ENCODE measurements at places on chromosomes 11 and 22.

- no peak overlapping the region for H3K4me3 ChIP-seq
- peak overlapping the region; percentile 57 for H3K27ac ChIP-seq
- no peaks in the 10 kb centered on the region for H3K27me3 ChIP-seq
- no peak for DNase-seq
- no peaks in the 10 kb centered on the region for H3K36me3 ChIP-seq
- H3K4me1 ChIP-seq: peaks cover 12% of the 10 kb centered on the region
These were observed 90.5 kb upstream of the LUZP2 start for GRCh38 chr11:24406389-24406788.

DNA sequence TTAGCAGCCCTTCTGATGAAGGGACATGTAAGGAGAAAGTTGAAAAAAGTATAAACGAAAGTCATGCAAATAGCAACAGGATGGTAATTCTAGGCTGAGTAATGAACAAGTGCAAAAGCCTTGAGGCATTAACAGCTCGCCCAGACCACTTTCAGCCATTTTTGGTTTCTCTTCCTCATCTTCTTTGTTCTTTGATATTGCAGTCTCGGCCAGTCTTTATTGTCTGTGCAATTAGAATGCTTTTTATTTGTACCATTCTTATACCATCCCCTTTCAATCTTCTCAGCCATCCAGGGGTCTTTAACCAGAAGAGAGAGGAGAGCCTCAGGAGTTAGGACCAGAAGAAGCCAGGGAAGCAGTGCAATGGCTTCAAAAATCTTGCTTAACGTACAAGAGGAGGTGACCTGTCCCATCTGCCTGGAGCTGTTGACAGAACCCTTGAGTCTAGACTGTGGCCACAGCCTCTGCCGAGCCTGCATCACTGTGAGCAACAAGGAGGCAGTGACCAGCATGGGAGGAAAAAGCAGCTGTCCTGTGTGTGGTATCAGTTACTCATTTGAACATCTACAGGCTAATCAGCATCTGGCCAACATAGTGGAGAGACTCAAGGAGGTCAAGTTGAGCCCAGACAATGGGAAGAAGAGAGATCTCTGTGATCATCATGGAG, 7.3 kb downstream of the TRIM34 start:
- H3K27me3 ChIP-seq: no peaks in the 10 kb centered on the region
- no peak for DNase-seq
- peaks cover 2% of the 10 kb centered on the region for H3K36me3 ChIP-seq
- H3K27ac ChIP-seq: no peak overlapping the region
- H3K4me1 ChIP-seq: no peaks in the 10 kb centered on the region
- H3K4me3 ChIP-seq: no peak overlapping the region

GRCh38 chr11:27229511-27230191, 133.4 kb downstream of the CCDC34 start:
- H3K4me1 ChIP-seq: peaks cover 11% of the 10 kb centered on the region
- no peak overlapping the region for H3K4me3 ChIP-seq
- H3K27ac ChIP-seq: no peak overlapping the region

DNA sequence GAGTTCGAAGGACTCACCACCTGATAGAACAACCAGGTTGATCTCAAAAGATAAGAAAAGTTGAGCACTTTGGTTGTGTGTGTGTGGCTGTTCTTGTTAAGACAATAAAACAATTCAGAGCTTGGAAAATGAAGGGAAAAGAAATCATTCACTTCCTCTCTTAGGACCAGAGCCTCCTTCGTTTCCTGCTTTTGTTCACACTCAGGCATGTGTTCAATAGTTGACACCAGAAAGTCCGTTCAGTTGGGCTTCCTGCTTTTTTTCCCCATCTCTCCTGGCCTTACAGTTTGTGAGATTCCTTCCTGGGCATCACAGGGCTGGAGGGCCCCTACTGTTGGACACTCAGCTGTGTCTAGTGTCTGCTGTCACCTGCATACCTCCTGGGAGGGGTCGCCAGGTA, 48.0 kb downstream of the TSPAN18 start:
- peak overlapping the region; percentile 79 for H3K27ac ChIP-seq
- no peaks in the 10 kb centered on the region for H3K27me3 ChIP-seq
- H3K4me1 ChIP-seq: peaks cover 48% of the 10 kb centered on the region
- H3K4me3 ChIP-seq: no peak overlapping the region

Data from neural crest cell (in vitro differentiated cells).